ENCODE measurements at places on chromosomes 7 and 10.

DNA sequence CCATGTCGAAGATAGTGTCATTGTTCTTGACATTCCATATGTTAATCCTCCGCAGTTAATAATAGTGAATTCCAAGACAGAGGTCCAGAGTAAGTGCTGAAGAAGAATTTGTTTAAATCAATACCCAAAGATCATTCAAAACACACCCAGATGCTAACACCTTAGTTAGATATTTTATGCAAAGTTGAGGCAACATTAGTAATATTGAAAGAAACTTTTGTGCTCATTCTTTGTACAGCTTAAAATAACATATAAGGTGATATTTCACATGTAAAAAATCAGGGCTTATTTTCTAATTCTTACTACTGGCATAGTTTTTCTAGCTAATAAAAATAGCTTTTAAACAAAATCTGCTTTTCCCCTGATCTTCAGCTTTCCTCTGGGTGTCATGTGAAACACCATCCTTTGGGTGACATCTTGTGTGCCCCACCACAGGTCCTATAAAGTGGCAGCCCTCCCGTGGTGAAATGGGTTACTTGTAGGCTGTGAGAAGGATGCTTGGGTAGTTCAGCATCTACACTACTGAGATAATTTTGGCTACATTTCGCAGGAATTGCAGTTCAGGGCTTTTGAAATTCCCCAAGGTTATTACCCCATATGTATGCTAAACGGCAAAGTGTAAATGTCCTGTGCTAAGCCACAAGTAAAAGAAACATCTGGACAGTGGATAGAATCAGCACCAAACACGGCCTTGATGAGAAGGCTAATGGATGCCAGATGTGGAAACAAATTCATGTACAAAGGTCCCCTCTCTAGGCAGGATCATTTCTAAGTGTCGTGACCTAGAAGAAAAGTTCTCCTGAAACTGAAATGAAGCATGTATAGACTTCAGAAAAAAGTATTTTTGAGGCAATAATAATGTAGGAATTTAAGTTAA, 105.4 kb downstream of the GRM3 start:
- DNase-seq, result no peak

DNA sequence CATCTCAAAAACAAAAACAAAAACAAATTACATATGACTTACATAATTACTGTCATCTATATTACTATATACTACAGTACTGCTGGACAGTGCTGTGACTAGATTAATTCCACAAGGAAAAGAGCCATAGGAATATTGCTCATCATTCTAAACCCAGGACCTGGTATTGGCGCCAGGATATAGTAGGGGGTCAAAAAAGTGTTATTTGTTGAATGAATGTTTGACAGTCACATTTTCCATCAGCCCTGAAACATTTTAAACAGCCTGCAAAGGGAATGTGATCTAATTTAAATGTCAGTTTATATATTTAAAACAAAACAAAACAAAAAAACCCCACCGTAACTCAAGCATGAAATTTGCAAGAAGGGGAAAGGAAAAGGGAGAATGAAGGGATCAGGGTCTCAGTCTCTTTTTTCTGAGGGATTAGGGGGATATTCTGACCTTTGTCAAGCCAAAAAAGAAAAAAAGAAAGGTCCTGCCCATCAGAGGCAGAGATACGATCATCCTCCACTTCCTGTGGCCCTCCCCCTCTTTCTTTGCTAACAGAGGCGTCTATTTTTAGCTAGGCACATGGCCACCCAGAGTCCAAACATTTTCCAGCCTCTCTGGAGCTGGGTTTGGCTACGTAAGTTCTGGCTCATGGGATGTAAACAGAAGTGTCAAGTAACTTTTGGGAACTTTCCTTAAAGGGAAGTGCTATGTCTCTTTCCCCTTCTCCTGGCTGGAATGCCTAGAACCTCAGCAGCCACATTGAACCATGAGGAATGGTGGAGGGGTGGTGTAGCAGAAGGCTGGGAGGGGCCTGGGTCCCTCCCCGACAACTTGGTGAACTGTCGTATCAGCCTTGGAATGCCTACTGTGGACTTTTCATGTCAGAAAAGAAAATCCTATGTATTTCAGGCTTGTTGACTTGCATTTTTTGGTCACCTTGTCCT, 44.6 kb upstream of the DLG5 start:
- DNase-seq, result no peak

GRCh38 chr10:43204042-43204942, 62.6 kb downstream of the RASGEF1A start:
- DNase-seq, result peak; percentile 61

- no peak for DNase-seq
These were observed at the start of gene AS3MT for GRCh38 chr10:102869258-102870198. Gene AS3MT, plus strand, starts transcription at chr10:102869470. Its CDS starts 123 bp downstream, at chr10:102869593.

DNA sequence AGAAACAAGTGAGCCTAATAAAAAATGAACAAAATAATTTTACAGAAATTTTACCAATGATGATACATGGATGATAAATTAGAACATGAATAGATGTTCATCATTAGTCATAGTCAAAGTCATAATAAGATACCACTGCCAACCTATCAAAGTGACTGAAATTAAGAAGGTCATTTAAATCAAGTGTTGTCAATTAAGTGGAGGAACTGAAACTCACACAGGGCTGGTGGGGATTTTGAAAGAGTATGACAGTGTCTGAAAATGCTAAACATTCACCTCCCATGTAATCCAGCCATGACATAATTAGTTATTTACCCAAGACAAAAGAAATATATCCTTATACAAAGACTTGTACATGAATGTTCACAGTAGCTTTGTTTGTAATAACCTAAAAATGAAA, 57.1 kb upstream of the DYNC1I1 start:
- DNase-seq, result no peak

DNA sequence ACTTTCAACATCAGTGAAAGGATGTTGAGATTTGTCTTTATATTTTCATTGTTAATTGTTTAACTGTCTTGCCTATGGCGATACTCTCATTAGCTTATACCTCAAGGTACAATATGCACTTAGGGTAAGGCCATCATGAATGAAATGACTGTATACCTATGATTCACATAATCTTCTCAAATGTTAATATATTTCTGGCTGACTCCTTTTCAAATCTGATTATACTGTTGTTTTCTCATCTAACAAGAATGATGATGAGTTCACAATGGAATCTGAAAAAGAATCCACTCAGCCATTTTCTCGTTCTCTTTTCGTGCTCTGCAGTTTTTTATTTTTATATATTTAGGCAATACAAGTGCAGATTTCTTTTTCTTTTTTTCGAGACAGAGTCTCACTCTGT, 159.1 kb downstream of the ARHGAP12 start:
- no peak for DNase-seq

DNA sequence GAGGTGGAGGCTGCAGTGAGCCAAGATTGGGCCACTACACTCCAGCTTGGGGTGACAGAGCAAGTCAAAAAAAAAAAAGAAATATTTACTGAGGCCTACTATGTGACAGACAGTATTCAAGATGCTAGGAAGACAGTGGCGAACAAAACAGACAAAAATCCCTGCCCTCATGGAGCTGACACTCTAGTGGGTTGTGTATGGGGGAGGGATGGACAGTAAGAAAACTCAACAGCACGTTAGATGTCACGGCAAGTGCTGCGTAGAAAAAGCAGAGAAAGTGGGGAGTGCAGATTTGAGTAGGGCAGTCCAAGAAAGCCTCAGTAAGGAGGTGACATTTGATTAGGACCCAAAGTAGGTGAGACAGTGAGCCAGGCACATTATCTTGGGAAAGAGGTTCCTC, 10.1 kb downstream of the CAMK2G start:
- no peak for DNase-seq

DNA sequence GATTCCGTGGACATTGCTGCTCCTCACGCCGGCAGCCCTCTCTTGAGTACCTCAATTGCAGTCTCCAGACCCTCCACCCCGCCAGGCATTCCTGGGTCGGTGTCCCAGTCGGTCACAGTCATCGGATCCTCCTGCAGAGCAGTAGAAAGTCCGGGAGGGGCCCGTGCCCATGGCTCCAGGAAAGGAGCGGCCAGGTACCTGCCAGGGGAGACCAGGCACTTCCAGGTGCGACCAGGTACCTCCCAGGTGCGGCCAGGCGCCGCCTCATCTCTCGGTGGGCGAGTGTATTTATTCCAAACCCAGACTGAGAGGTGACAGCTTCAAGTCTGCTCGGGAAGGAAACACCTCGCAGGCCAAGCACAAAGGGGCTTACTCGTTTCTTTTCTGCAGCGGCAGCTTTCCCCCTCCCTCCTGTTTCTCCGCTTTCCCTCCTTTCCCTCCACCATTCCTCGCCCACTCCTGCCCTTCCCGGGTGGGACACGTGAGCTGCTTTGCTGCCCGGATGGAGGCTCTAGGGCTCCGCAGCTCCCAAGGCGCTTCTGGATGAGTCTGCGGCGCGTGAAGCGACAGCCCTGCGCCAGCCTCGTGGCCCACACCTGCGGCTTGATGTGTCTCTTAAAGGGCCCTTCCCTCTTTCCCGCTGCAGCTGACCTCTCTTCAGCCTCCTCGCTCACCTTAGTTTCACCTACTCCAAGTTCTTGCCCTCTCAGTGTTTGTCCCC, 39.4 kb upstream of the AGK start:
- DNase-seq, result peak; percentile 62

GRCh38 chr10:18216482-18216881, 76.3 kb downstream of the CACNB2 start:
- DNase-seq, result no peak
